ENCODE measurements at places on chromosomes 6 and 20.

DNA sequence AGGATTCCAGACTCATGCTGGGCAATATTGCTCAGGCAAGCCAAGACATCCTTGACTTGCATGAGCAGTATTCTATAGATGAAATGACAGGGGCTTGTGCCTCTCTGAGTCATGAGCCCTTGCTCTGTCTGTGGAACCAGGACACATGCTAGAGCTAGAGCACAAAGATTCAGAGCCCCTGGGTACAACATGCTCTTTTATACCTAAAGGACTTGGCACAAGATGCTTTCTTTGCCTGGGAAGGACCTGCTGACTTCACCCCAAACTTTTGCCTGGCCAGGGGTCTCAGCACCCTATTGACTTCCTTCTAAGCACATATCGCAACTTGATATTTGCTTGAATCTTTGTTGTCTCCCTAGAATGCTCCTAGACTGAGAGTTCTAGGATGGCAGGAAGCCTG lies 27.4 kb downstream of the TGM6 start:
- DNase-seq = no peak

DNA sequence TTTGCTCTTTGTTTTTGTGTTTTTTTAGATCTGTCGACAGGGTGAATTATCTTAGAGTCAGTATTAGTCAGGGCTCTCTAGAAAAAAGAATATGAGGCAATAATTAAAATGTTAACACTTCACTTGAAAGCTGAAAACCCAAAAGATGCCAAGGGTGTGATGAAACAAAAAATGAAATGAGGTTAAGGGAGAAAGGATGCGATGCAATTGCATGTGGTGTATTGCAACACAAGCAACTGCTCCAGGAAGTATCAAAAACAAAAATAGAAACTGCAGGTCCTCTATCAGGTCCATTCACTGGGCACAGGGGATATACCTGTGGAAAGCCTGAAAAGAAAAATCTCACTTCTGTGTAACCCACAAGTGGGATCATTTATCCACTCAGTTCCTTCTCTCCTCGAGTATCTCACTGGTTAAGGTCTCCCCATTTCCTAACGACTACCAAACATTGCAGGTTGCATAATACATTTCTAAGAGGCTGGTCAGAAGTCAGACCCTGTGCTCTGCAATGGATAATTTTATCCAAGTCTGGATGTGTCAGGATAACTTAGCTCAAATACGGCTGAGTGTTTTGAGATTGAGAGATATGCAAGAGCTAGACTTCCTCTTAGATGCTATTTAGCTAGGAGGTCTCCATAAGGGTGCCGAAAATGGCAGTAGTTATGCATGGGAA lies 257.7 kb upstream of the GJE1 start:
- peak; percentile 5 for DNase-seq

DNA sequence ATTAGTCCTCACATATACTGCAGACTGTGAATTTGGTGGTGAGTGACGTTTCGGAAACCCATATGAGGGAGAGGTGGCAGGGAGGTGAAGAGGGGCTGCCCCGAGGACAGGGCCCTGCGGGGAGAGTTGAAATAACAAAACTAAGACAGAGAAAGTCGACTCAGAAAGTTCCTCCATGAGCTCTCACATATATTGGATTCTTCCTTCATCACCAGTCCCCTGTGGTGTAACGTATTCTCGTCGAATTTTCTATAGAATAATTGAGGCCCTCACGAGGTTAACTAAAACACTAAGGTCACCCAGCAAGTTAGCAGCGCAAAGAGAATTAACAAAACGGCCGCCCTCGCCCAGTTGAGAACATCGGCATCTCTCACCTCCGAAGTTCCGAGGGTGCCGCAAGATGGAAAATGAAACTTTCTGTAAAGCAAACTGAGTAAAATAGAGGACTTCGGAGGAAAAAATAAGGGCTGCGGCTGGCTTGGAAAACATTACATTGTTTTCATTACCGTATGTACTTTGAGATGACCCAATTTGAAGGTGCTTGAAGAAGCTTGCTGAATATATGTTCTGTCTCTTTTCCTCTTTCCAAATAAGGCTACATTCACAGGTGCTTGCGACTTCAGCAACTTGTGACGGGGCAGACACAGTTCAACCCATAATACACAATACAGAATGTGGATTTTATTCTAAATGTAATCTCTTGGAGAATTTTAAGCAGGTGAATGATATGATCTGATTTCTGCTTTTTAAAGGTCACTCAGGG lies 490.9 kb upstream of the JARID2 start:
- peak; percentile 94 for DNase-seq

DNA sequence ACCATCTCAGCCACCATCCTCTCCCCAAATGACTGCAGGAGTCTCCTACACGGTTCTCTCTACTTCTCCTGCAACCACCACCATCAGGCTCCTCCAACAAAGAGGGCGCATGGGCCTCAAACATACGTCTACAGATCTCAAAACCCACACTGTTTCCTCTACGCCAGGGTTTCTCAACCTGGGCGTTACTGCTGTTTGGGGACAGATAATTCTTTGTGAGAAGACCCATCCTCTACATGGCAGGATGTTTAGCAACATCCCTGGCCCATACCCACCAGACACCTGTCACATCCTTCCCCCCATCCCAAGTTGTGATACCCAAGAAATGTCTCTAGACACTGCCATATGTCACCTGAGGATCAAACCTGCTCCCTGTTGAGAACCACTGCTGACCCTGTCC lies 45.0 kb downstream of the ELMO2 start:
- DNase-seq = no peak

GRCh38 chr20:36541227-36541767 lies at the start of gene MYL9:
Gene MYL9, plus strand, starts transcription at chr20:36541519. Its CDS starts 3,366 bp downstream, at chr20:36544885.
- no peak for DNase-seq

GRCh38 chr6:34536251-34536958 lies 19.7 kb downstream of the SPDEF start:
- no peak for DNase-seq

DNA sequence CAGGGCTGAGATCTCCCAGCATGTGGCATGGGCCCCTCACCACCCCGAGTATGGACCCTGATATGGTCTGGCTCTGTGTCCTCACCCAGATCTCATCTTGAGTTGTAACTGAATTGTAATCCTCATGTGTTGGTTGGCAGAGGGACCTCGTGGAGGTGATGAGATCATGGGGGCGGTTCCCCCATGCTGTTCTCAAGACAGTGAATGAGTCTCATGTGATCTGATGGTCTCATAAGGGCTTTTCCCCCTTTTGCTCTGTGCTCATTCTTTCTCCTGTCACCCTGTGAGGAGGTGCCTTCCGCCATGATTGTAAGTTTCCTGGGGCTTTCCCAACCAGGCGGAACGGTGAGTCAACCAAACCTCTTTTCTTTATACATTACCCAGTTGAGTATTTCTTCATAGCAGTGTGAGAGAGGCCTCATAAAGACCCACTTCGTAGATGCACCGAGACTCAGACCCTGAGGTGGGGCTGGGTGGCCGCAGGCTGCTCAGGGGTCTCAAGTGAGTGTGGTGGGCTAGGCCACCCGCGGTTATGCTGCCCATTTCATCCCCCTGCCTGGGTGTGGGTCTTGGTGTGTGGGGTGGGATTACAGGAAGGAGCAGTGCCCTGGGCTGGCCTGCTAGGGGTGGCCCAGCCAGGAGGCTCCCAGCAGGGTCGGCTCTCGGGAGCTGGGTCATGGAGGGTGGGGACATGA lies 26.2 kb upstream of the GATA5 start:
- peak; percentile 91 for DNase-seq

DNA sequence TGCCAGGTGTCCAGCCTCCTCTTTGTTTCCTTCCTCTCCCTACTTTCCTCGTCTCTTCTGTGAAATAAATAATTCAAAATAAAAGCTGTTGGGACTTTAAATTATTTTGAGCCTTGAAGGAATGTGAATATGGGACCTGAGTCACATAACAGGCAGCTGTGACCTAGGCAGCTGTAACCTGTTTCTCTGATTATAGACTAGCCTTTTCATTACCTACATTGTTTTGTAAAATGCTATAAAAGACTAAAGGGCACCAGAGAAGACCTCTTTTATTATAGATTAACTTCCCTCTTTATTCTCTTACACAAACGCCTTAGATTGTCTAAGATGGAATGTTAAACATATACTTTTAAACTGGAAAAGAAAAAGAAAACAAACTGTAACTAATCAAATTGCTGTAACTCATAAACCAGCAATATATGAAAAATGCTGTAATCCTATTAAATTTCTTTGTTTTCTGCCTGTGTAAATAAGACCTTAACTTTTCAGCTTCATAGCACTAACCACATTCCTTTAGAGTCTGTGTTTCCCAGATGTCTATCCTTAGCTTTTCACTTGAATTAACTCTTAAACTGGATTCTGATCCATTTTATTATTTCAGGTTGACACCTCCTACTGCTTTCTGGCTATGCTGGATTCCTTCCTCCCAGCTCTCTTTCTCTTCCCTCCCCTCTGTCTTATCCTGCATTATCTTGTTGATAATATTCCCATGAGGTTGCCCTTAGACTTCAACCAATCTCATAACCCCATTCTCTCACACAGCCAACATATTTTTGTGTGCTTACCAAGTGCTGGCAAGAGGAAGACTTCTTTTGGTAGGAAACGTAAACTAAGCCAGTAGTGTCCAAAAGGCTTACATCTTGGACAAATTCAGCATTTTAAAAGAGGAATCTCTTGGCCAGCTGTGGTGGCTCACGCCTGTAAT lies 69.2 kb downstream of the TPD52L1 start:
- no peak for DNase-seq

DNA sequence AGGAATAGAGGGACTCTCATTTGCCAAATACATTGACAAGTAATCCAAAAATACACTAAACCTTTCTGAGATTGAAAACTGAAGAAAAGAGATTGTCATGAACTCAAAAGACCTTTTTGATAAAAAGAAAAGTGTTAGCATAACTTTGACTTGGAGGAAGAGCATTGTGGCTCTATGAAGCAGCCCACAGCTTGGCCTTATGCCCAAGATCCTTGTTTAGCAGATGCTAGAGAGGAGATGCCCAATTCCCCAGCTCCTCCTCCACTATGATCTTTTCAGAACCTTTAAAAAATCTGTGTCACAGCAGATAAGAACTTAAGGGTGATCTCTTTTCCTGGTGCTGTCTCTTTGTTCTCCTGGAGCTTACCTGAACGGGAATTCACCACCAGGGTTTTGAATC lies 35.8 kb upstream of the IGF2R start:
- DNase-seq = no peak

DNA sequence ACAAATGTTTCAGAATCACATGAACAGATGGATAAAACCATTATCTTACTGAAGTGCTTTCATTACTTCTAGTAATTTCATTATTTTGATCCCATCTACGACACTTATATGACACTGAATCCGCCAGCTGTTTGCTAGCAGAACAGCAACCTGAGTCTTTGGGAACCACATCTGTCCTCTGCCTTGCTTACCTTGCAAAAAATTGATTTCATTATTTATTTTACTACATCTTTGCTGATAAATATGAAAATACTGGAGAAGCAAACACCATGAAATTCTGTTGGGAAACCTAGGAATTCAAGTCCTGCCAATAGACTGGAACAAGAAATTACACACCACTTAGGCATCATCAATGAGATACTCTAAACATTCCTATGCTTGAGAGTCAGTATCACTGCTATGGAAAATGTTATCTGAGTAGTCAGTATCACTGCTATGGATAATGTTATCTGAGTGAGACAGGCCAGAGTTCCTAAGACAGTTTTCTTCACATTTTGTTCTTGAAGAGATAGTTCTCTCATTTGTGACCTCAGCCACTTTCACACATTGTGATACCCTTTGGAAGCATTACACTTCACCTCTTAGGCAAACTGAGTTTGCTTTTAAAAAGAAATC lies 91.9 kb downstream of the PDE10A start:
- no peak for DNase-seq

DNA sequence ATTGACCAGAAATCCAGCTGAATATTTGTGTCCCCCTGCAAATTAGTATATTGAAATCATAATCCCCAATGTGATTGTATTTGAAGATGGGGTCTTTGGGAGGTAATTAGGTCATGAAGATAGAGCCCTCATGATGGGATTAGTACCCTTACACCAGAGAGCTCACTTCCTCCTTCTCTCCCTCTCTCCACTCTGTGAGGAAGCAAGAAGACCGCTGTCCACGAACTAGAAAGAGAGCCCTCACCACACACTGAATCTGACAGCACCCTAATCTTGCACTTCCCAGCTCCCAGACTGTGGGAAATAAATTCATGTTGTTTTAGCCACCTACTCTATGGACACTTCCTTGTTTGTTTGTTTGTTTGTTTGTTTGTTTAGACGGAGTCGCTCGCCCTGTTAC lies 11.9 kb upstream of the PLAGL1 start:
- DNase-seq = no peak

DNA sequence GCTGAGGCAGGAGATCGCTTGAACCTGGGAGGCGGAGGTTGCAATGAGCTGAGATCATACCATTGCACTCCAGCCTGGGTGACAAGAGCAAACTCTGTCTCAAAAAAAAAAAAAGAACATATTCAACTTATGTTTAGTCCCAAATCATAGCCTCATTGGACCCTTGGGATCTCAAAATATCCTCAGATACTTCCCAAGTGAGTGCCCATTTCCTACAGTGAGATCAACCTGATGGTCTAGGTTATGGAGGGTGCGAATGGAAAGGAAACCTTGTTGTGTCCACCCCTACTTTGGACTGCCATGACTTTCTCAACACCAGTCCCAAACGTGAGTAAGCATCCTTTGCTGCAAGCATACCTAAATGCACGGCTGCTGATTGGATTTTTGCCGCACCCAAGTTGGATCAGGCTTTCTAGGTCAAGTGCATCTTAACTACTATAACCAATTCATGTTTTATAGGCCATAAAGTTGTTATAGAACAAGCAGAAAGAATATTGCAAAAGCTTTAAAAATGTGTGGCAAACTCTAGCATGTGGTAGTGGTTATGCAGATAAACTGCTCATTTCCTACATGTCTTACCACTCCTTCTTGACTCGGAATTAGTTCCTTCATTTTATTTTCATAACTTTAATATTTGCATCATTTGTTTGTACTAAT lies 131.2 kb downstream of the PLEKHG1 start:
- no peak for DNase-seq

GRCh38 chr20:49515586-49515985 lies 33.1 kb upstream of the KCNB1 start:
- no peak for DNase-seq

DNA sequence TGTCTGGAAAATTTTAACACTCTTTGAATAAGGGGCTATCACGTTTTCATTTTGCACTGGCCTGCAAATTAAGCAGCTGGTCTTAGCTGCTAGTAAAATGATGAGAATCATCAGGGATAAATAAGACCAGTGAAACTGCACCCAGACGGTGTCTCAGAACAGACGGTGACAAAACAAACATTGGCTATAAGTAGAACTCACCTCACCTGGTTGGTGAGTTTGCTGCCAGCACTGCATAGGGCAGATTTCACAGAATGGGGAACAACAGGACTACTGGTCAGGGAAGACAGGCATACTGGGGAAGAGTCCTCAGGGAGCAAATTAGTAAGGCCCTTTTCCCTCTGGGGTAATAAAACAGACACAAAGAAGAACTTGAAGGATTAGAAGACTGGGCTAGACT lies 175.9 kb upstream of the CITED2 start:
- DNase-seq = no peak

All from activated CD4-positive, alpha-beta T cell treated with anti-CD3 and anti-CD28 coated beads, Interleukin-2, amount 50 U/mL, for 16 hours (primary cell).